ENCODE measurements at places on chromosomes 3 and 15.

DNA sequence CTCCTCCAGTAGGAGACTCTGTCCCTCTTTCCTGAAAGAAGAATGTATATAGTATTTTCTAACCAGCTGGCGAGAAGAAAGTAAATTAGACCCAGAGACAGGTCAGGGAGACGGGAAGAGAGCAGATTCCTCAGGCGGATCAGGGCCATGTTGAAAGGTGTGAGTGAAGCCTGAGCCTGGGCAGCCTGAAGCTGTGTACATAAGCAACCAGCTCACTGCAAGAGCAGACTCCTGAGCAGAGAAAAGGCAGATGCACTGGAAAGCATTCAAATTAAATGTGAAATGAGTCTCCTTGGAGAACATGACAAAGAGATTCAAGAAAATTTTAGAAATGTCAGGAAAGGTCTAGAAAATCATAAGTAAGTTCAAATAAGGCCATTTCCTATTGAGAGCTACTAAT is 165.8 kb downstream of the GOLIM4 start:
- DNase-seq: no peak

DNA sequence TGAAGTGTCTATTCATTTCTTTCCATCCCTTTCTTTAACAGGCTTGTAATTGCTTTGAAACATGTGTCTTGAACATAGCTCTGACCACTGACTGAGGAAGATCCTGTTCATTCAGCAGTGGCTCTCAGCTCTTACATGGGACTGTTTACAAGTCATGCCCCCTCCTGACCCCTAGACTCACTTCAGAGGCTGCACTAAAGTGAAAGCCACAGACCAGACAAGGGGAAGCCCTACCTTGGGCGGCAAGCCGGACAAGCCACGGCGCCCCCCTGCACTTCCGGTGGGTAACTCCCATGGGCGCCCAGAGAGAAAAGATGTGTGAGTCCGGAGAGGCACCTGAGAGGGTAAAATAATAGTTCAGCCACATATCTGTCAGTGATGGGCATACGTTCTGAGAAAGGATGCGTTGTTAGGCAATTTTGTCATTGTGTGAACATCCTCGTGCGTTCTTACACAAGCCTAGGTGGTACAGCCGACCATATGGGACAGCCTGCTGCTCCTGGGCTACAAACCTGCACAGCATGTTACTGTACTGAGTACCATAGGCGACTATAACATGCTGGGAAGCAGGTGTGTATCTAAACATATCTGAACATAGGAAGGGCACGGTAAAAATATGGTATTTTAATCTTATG is 116.2 kb downstream of the CHSY1 start:
- no peak for DNase-seq

- DNase-seq: no peak
Observed at GRCh38 chr3:6791161-6791560, 69.8 kb upstream of the GRM7 start.

DNA sequence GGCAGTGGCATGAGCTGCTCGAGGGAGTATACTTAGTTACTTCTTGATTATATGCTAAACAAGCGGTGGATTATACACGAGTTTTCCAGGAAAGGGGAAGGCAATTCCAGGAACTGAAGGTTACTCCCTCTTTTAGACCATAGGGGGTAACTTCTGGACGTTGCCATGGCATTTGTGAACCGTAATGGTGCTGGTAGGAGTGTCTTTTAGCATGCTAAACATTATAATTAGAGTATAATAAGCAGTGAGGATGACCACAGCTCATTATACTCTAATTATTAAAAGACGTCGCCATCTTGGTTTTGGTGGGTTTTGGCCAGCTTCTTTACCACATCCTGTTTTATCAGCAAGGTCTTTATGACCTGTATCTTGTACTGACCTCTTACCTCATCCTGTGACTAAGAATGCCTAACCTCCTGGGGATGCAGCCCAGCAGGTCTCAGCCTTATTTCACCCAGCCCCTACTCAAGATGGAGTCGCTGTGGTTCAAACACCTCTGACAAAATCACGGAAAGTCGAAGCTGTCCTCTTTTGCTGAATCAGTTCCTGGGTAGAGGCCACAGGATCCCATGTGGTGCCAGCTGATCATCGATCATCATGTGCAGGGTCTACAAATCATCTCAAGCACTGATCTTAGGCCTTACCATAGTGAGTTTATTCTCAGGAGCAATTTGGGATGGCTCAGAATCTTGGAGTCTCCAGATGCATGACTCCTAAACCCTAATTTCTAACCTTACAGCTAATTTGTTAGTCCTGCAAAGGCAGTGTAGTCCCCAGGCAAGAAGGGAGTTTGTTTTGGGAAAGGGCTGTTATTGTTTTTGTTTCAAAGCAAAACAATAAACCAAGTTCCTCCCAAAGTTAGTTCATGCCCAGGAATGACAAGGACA is 149.1 kb downstream of the TJP1 start:
- no peak for DNase-seq

GRCh38 chr3:158737976-158738615 is 5.8 kb upstream of the RARRES1 start:
- no peak for DNase-seq

- peak; percentile 65 for DNase-seq
Observed at GRCh38 chr3:178320456-178321351, 215.5 kb upstream of the KCNMB2 start.

DNA sequence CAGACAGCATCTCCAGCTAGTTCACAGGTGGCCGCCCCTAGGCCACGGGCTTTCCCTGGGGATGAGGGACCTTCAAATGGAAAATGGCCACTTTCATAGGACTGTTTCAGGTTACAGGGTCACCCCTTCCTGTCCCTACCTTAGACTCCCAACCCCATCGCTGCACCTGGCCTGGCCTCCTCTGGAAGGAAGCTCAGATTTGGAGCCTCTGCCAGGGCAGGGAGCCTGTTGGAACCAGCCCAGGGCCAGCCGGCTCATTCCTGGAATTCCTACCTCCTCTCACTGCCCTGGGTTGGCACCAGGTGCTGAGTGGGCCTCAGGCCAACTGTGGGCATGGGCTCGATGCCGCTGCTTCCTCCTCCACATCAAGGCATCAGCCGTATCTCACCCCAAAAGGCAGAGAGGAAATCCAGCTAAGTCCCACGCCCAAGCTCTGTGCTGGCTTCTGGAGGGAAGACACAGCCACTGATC is 42.2 kb downstream of the KLHL25 start:
- peak; percentile 14 for DNase-seq

DNA sequence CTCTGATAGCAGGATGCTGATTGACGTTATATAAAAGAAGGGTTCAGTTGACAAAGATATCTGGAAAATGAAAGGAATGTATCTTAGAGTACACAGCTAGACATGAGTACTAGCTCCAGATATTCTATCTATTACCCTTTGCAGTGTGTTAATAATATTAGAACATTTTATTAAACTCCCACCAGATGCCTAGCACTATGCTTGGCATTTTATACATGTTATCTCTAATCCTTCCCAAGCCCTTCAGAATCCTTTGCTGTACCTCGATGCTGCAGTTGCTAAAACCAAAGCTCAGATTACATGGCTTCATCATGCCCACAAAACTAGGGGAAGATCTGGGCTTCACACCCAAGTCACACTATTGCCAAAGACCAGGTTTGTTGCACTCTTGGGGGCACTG is 350.1 kb upstream of the AZI2 start:
- no peak for DNase-seq

DNA sequence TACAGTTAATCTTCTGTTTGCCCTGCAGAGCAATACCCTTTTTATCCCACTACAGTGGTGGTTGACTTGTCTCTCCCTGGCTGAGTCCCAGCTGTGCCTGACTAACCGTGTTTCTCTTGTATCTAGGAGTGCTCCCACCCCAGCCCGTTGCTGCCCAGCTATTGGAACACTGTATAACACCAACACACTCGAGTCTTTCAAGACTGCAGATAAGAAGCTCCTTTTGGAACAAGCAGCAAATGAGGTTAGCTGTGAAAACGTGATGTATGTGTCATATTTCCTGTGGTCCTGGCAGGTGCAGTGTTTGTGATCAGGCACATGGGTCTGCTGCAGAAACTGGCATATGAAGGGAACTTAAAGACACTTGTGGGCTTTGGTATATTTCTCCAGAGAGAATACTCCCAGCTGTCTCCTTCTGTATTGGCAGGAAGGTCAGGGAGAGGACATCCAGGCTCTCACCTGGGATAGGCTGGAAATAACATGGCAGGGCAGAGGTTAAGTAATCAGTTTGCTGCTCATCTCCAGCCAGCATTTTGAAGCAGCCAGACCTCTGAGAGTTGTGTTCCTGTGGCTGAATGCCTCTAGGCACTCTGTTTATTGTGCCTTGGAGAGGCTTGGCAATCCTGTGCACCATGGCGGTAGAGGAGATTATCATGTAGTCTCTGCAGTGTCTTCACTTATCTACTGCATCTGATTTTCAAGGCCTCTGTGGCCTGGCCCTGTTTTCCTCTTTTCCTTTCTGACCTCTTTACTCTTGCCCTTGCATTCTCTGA is 34.8 kb downstream of the ATG7 start:
- DNase-seq: no peak

GRCh38 chr3:55243678-55244077 is 243.4 kb downstream of the WNT5A start:
- no peak for DNase-seq

DNA sequence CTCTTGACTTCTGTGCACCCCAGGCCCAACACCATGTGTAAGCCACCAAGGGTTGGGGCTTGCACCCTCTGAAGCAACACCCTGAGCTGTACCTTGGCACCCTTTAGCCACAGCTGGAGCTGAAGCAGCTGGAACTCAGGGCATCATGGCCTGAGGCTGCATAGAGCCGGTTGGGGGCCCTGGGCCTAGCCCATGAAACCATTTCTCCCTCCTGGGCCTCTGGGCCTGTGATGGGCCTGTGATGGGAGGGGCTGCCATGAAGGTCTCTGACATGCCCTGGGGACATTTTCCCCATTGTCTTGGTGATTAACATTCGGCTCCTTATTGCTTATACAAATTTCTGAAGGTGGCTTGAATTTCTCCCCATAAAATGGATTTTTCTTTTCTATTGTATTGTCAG is 22.4 kb upstream of the ADAMTSL3 start:
- no peak for DNase-seq

- DNase-seq: no peak
Observed at GRCh38 chr3:11637901-11638458, 5.7 kb downstream of the VGLL4 start.

DNA sequence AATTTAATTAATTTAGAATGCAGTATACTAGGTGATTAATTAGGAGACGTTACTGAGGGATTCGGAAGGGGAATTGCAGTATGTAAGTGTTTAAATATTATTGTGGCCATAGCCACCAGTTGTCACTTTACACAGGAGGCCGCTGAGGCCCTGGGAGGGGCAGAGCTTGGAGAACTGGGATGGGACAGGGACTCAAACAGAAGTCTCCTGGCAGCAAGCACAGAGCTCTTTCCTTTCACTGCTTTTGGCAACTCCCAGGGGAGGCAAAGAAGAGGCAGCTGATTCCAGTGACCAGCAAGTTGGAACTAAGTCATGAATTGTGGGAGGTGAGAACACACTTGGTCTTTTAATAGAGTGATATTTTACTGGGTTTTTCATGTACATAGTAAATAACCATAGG is 248.6 kb downstream of the RPLP1 start:
- no peak for DNase-seq

GRCh38 chr15:57329582-57330367 is 46.5 kb upstream of the CGNL1 start:
- DNase-seq: no peak
